ENCODE measurements at places on chromosomes 5 and 9.
A peak's percentile ranks its signal among the peaks of the same experiment; 100 is the strongest.

DNA sequence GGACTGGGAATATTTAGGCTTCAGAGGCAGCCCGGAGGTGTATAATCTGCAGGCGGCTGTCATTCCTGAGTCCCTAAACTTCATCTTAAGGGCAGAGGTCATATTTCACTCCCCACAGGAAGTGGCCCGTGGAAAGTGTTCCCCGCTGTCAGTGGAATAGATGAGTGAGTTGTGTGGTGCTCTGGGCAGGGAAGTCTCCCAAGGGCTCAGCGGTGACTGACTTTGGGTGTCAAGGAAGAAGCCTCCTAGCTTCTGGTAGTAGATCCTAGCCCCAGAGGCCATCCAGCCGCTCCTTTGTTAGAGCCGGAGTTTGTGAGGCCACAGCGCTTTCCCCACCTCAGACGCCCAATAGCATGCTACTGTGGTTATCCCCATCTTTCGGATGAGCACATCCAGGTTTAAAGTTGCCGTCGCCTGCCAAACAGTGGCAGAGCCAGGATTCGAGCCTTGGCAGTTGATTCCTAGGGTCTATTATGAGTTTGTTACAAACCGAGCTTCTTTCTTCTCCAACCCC is 38.9 kb upstream of the TIFAB start:
- no peak for DNase-seq

- no peak for DNase-seq
These were observed 176.1 kb upstream of the CDH12 start for GRCh38 chr5:23029290-23029689.

- no peak for DNase-seq
These were observed 51.5 kb downstream of the CEP120 start for GRCh38 chr5:123371575-123372179.

DNA sequence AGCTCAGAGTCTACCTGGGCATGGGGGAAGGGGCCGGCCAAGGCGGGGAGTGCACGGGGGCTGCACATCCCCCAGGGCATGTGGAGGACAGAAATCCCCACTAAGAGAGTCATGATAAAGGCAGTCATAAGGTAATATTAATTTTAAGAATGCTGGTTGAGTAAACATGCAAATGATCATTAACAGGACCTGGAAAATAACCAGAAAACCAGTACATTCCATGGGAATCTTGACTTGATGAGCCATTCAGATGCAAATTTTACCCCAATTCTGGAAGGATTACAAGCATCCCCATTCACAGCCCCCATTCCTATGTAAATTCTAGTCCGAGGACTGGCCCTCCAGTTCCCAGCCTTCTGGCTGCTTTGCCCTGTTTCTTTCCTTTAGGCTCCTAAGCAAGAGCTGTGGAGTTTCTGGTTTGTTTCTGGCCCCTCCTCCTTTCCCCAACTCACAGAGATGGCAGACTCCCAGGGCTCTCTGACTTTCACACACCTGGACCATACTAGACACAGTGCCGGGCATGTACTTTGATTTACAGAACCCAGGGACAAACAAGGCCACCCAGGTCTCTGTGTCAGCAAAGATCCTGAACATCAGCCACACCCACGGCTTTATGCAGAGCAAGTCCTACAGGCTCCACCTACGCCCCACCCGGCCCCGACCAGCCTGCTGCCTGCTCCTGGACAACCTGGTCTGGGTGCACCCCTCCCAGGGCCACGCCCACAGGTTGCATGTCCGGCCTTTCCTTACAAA is 62.7 kb downstream of the SEMA4D start:
- no peak for DNase-seq

GRCh38 chr9:33415501-33416038 is 13.2 kb upstream of the AQP7 start:
- DNase-seq = peak; percentile 7

GRCh38 chr5:175576096-175576495 is 81.8 kb upstream of the HRH2 start:
- no peak for DNase-seq

- no peak for DNase-seq
These were observed 32.9 kb downstream of the SLIT3 start for GRCh38 chr5:169268019-169268418.

GRCh38 chr5:119059740-119060255 is 11.1 kb upstream of the DMXL1 start:
- no peak for DNase-seq

DNA sequence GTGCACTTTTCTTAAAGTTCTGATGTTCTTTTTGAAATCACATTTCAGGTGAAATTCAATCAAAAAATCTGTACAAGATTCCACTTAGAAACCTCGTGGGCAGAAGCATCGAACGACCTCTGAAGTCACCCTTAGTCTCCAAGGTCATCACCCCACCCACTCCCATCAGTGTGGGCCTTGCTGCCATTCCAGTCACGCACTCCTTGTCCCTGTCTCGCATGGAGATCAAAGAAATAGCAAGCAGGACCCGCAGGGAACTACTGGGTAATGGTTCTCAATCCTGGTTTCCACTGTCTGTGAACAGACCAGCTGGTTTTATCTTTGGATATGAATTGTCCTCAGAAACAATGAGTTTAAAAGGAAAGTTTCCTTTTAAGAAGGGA is 8.1 kb upstream of the SLC2A8 start:
- DNase-seq = no peak

DNA sequence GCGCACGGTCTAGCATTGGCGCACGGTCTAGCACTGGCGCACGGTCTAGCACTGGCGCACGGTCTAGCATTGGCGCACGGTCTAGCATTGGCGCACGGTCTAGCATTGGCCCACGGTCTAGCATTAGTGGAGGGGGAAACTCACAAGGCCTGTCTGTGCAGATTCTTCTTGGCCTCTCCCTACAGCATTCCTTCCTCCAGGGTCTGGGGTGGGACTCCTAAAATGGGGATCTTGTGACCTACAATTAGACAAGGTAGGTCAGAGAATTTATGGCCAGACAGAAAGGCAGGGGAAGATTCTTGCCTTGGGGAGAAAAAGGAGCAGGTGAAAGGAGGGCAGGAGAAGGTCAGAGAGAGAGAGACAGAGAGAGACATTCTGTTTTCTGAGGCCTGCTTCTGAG is 5.4 kb upstream of the GBGT1 start:
- no peak for DNase-seq

DNA sequence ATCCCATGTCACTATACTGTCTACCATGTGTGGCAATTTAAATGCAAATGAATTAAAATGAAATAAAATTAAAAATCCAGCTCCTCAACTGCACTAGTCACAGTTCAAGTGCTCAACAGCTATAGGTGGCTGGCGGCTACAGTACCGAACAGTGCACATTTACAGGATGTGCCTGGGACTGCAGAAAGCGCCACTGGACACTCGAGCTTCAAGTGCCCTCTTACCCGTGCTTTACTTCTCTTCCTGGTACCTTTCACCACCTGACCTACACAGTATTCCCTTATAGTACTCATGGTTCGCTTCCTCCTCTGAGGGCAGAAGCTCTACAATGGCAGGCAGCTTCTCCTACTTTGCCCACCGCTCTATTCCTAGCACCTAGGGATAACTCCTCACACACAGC is 166.6 kb downstream of the FANCC start:
- no peak for DNase-seq

DNA sequence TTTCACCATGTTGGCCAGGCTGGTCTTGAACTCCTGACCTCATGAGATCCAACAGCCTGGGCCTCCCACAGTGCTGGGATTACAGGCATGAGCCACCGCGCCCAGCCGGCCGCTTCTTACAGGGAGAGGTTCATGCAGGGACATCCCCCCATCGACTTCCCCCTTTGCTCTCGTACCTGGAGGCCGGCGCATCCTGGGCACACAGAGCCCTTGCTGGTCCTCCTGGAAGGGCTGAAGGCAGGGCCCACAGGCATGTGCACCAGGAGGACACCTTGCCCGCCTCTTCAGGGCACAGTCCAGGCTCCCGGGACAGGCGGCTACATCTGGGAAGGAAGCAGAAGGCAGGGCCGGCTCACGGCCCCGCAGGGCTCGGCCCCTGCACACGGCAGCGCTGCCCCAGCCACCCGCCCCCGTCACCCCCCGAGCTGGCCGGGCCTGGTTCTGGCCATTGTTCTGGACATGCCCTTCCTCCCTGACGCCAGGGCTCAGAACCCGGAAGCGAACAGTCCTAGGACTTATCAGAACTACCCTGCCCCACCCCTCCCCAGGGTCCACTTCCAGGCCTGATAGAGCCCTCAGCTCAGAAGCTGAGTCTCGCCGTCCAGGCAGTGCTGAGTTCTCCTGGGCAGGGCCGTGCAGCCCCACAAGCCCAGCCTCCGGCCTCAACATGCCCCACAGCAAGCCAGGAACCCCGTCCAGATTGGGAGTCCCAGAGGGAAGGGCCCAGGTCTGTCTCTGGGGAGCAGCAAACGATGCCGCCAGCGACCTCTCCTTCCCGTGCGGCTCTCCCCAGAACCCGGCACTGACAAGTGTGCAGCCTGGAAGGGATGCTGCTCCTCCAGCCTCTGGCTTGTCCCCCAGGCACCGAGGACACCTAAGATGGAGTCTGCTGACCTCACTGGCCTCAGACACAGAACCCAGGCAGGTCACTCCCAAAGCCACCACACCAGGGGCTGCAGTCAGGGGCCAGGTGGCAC is 2.9 kb downstream of the NPDC1 start:
- no peak for DNase-seq

GRCh38 chr5:76672242-76672641 is 43.7 kb upstream of the F2R start:
- no peak for DNase-seq

DNA sequence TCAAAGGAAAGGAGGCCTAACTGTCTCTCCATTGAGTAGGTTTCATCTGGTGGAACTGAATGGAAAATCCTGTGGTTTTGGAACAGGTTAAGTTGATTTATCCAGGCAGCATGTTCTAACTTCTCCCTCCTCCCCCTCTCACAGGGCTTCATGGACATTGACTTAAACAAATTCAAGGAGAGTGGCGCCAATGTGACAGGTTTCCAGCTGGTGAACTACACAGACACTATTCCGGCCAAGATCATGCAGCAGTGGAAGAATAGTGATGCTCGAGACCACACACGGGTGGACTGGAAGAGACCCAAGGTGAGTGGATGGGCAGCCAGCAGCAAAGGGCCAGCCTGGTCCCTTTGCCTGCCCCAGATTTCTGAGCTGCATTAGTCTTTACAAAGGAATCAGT is 183.9 kb downstream of the GRIA1 start:
- no peak for DNase-seq

- DNase-seq = no peak
These were observed 262.7 kb downstream of the YTHDC2 start for GRCh38 chr5:113776168-113776567.

- no peak for DNase-seq
These were observed 29.5 kb downstream of the GOLPH3 start for GRCh38 chr5:32144378-32145207.

- no peak for DNase-seq
These were observed 379 bp upstream of the CLK4 start for GRCh38 chr5:178627259-178627598.

DNA sequence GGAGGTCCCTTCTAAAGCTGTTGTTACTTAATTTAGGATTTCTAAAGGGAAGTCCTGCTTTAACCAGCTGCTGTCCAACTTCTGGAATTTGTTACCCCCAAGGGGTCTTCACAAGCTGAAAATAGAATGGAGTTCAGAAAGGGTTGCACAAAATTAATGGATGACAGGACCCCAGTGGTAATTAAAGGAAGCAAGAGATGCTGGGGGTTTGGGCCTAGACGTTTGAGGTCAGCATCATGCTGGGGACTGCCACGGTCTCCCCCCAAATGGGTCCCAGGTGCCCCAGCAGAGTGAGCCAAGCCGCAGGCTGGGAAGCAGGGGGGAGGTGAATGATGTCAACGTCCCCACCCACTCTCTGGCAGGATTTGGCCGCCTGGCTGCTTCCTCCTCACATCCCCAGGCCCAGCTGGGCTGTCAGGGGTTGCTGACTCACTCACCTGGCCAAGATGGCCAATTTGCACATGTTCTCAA is 97.5 kb upstream of the ARAP3 start:
- no peak for DNase-seq

DNA sequence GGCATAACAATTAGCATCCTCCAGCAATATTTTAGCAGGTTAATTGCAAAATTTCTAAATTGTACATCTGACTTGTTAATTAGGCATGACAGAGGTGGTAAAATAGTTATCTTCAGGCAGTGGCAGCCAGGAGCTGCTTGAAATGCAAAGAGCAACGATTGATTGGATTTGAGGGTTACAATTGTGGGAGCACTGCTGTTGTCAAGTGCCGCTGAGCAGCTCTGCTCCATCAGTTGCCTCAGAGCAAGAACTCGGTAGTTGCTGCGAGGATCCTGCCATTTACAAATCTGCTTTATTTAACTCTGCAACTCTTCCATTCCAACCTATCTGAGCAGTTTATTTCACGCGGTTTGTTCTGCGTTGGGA is 12.6 kb downstream of the PBX3 start:
- DNase-seq = no peak

DNA sequence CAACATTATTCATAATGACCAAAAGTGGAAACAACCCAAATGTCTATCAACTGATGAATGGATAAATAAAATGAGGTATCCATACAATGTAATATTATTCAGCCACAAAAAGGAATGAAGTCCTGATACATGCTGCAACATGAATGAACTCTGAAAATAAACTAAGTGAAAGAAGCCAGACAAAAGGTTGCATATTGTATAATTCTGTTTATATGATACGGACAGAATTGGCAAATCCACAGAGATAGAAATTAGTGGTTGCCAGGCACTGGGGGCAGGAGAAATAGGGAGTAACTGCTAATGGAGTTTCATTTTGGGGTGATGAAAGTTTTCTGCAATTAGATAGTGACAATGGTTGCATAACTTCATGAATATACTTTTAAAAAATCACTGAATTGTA is 47.0 kb downstream of the KIF24 start:
- no peak for DNase-seq

DNA sequence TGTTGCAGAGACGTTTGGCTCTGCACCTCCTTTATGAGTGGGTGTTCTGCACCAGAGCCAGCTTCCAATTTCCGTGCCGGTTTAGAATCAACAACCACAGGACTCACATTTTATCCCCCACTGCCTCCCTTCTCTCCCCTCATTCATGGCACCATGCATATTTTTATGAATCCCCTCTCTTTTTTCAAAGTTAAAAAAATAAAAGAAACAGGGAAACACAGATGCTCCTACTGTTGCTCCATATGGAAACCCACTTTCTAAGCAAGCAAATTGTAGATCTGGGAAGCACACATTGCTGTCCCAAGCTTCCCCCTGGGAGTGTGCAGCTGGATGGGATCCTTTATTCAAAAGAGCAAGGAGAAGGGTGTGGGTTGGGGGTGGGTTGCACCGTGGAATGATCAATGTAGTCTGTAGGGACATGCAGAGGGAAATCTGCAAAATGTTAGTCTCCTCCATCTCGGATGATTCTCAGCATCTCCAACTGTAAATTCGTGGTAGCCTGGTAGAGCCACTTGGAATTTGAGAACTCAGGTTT is 410.0 kb upstream of the ADAMTSL1 start:
- no peak for DNase-seq

GRCh38 chr5:132434416-132435286 is 55.9 kb downstream of the IRF1 start:
- no peak for DNase-seq

GRCh38 chr5:107149243-107150005 is 521.3 kb downstream of the EFNA5 start:
- no peak for DNase-seq

- no peak for DNase-seq
These were observed 4.4 kb downstream of the CEP72 start for GRCh38 chr5:616484-617039.
